Epithelial cell of alveolus of lung (primary cell): ENCODE measurements at places on chromosomes 7 and 10. TPM values are rescaled to one million over a fixed set of nuclear protein-coding genes. Genes with fewer than 3 reads are reported as not detected.

The ARHGEF5 gene
- 1.7 and 3.4 TPM in 2 replicates for total RNA-seq

The HTR5A gene
- total RNA-seq = not detected in 2 replicates

The NUB1 gene
- 43.8 and 47.4 TPM in 2 replicates for total RNA-seq

The WASHC2A gene
- total RNA-seq = 18.5 and 19.8 TPM in 2 replicates

The SH2D4B gene
- total RNA-seq = 0.13 TPM in 1 of 2 replicates, not detected in the other

The PTPRZ1 gene
- total RNA-seq = not detected in 2 replicates

The CUX1 gene
- 36.7 and 74.5 TPM in 2 replicates for total RNA-seq

The DGKI gene
- total RNA-seq = 0.40 and 3.9 TPM in 2 replicates
